ENCODE measurements at places on chromosomes 3 and 15. TPM values are rescaled to one million over a fixed set of nuclear protein-coding genes. Genes with fewer than 3 reads are reported as not detected.

GRCh38 chr15:57820119-57820518, 113.6 kb downstream of the POLR2M start:
- DNase-seq: no peak

- no peak for DNase-seq
These were observed 1.9 kb downstream of the ATP1B3 start for GRCh38 chr3:141878326-141878725.

DNA sequence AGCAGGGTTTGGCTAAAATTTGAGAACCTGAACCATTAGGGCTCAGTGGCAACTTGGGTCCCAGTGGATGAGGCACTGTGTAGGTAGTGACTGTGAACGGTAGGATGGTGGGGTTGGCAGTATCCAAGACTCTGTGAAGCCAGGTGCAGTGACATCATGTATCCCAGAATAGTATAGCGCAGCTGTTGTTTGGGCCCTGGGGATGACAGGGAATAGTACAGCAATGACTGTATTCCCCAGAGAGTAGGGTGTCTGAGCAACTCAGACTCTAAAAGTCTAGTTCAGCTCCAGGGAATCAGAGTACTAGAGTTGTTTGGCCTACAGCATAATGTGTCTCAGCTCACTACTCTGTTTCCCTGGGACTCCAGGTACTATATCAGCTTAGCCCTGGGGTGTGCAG, 20.7 kb upstream of the PPP2R3A start:
- no peak for DNase-seq

GRCh38 chr3:23776352-23776891, 29.3 kb upstream of the UBE2E1 start:
- no peak for DNase-seq

DNA sequence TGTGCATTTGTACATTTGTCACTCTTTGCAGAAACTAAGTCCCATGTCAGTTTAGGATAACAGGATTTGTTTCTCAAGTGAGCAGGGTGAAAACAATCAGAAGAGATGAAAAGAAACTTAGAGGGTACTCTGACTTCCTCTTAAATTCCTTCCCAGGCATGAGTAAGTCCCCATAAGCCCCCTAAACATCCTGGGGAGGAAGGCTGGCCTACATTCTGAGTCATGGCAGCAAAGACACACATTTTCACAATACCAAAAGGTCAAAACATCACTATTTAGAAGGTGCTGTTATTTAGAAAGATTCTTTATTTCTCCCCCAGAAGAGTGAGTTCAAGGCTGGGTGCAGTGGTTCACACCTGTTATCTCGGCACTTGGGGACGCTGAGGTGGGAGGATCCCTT, 7.6 kb upstream of the FOXP1 start:
- DNase-seq: no peak

- no peak for DNase-seq
These were observed 78.8 kb downstream of the MCF2L2 start for GRCh38 chr3:183349421-183350157.

GRCh38 chr3:160105907-160106584, 117.4 kb downstream of the IL12A start:
- no peak for DNase-seq

GRCh38 chr15:82871832-82872484, 62.5 kb downstream of the WHAMM start:
- no peak for DNase-seq

DNA sequence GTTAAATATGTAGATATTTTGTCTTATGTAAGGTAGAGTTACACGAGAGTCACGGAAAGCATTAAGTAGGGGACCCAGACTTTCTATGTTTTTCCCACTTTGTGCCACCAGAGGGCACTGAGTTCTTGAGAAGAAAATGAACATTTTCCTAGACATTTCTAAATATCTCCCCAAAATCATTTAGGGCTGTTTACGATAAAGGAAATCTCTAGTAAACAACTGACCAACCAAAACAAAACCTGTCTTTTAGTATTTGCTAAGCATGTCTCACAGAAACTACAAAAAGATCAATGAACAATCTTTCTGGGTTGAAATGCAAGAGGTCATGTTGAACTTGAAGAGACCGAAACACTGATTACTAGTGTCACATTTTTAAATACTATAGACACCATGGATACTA, 16.1 kb downstream of the POU1F1 start:
- DNase-seq: no peak

GRCh38 chr3:195134431-195134830, 136.5 kb downstream of the XXYLT1 start:
- no peak for DNase-seq

- no peak for DNase-seq
These were observed 8.2 kb upstream of the RYK start for GRCh38 chr3:134258761-134259347.

GRCh38 chr3:175295248-175296130, 436.4 kb downstream of the NAALADL2 start:
- no peak for DNase-seq

DNA sequence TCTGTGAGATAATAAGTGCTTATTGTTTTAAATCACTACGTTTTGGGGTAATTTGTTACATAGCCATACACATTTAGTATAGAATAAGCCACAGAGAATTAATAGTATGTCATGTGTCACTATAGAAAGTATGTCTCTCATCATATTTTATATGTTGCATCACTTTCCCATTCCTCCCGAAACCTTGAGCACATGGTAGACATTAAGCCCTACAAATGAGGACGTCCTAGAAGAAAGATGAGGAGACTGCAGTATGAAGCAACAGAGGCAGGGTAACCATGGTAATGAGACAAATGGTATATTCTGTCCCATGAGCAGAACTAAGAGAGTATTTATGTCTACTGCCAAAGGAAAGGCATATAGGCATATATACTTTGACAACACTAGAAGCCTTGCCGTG, 720.2 kb downstream of the ROBO1 start:
- no peak for DNase-seq

DNA sequence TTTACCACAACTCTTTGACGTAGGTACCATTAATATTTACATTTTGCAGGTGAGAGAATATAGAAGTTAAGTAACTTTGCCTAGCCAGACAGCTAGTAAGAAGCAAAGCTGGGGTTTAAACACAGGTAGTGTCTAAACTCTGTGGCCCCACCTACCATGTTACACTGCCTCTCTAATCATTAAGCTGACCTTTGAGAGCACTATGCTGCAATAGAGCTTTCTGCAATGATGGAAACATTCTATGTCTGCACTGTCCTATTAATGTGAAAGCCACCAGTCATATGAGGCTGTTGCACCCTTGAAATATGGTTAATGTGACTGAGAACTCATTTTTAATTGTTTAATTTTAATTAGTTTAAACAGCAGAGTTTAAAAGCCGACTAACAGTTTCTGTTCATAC, 6.3 kb upstream of the RARB start:
- no peak for DNase-seq

- no peak for DNase-seq
These were observed 48.7 kb downstream of the MYO5C start for GRCh38 chr15:52246686-52247431.

DNA sequence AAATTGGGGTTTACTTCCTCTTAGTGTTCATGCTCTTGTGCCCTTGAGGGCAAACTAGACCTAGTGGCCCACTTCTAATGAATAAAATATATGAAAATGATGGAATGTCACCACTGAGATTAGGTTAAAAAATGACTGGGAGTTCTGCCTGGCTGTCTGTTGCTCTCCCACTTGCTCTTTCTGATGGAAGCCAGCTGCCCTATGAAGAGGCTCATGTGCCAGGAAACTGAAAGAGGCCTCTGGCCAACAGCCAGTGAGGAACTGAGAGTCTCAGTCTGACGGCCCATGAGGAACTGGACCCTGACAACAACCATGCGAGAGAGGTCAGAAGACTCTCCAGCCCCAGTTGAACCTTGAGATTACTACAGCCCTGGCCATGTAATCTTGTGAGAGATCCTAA, 107.1 kb upstream of the FHIT start:
- peak; percentile 24 for DNase-seq

- no peak for DNase-seq
These were observed 1.1 kb upstream of the MPI start for GRCh38 chr15:74888716-74889115.

DNA sequence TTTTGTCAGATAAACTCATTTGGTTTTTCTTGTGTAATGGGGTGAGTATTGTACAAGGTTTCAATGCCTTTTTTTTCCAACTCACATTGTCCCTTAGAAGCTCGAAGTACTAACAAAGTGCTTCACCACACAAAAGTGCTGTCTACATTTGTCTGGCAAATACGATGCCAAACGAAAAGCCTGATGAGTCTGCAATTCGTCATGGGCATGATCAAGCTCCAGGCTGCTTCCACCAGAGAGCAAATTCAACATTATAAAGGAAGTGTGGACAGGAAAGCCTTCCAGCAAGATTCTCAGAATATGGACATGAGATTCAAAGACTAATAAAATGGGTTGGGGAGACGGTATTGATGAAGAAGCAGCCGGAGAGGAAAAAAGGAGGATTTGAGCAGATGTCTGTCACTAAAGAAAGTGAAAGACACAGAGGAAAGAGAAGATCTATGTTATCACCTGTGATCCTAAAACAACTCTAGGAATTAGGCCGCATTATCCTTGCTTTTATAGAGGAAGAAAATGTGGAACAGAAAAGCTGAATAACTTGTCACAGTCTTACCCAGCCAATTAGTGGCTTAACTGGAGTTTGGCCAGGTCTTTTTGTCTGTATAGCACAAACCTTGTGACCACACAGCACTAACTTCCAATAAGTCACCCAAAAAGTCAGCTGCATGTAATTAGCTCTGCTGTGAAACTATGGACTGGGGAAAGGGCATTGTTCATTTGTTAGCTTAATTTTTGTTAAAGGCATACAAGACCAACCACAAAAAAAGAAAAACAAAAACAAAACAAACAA, 494.8 kb downstream of the FHIT start:
- DNase-seq: no peak

- no peak for DNase-seq
These were observed 216.2 kb downstream of the ADAMTS17 start for GRCh38 chr15:100125401-100126191.

- DNase-seq: no peak
These were observed 38.0 kb downstream of the CBLB start for GRCh38 chr3:105830836-105831235.

DNA sequence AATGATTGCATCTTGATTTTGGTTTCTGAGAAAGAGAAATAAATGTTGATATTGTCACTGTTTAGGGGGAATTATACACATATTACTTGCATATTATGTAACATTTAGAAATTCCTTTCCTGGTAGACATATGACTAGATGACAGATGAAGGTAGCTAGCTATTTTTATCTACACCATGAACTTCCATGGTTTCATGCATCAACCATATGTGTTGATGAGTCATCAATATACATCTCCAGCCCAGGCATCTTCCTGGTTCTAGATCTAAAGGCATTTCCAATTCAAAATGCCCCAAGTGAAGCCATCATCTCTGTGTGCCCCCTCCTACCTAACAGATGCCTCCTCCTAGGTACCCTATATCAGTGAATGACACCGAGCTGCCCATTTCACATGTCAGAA, 9.5 kb upstream of the ADAMTSL3 start:
- DNase-seq: no peak

DNA sequence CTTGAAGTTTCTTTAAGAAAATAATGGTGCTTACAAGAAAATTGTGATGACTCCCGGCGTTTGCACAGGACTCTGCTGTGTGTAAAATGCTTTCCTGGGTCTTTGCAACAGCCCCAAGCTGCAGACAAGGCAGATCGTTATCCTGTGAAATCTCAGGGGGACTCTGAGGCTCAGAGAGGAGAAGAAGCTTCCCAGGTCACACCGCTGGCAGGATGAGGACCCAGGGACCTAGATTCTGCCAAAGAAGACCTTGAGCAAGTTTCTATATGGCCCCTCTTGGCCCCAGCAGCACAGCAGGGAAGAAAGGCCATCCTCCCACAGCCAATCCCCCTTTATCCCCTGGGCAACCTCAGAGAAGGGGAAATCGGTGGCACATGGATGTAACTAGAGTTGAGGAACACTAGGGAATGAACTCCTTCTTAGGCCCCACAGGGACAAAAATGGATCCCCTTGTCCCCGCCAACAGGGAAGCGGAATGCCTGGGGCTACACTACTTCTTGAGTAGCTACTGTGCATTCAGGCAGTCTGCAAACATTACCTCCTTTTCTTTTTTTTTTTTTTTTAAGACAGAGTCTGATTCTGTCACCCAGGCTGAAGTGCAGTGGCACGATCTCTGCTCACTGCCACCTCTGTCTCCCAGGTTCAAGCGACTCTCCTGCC, 72.8 kb downstream of the CPN2 start:
- DNase-seq: peak; percentile 17

GRCh38 chr3:172836390-172836997, 86.0 kb downstream of the ECT2 start:
- DNase-seq: no peak

DNA sequence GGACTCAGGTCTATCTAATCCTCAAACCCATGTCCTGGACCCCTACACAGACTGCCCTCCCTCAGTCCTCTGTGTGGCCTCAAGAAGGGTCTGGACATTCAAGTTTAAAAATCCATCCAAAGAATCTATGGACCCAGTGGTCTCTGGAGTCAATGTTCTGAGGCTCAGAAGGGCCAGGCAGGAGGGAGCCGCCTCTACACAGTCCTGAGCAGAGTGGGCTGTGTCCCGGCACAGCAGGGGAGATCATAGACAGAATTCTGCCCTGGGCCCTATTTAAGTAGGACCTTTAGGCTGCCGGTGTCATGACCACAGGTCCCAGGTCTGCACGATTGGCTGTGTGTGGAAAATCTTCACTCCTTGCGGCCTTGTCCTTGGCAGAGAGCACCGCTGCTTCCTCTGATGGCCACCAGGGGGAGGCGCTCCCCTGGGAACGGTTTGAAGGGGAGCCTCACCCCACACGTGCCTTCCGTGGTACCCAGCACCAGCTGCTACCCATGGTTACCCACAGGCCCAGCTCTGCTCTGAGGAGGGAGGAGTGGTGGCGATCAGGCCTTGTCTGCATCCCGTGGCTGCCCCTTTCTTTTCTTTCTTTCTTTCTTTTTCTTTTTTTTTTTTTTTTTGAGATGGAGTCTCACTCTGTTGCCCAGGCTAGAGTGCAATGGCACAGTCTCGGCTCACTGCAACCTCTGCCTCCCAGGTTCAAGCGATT, 37.9 kb downstream of the CHRD start:
- peak; percentile 31 for DNase-seq

- no peak for DNase-seq
These were observed 21.4 kb upstream of the FSIP1 start for GRCh38 chr15:39804026-39804425.

- no peak for DNase-seq
These were observed 61.2 kb downstream of the RFTN1 start for GRCh38 chr3:16452261-16452660.

The PRSS50 gene
- not detected for total RNA-seq

The ZNF860 gene
- total RNA-seq: 0.37 TPM

The MINAR1 gene
- 0.24 TPM for total RNA-seq

The TJP1 gene
- 93.1 TPM for total RNA-seq

The GPR160 gene
- total RNA-seq: 1.4 TPM

The GOLGA8S gene
- 0.25 TPM for total RNA-seq

The H1-8 gene
- total RNA-seq: not detected

The SMAD6 gene
- total RNA-seq: 15.7 TPM

The NCBP2 gene
- total RNA-seq: 63.3 TPM

The CILP gene
- 35.1 TPM for total RNA-seq

The APBA2 gene
- total RNA-seq: 2.2 TPM

The ZNF660 gene
- 1.6 TPM for total RNA-seq

The KIF15 gene
- total RNA-seq: 0.44 TPM

The FETUB gene
- not detected for total RNA-seq

The RTP3 gene
- total RNA-seq: not detected

The ADAMTS9 gene
- total RNA-seq: 258 TPM

The MKRN2OS gene
- not detected for total RNA-seq

The ALDH1A2 gene
- total RNA-seq: 16.6 TPM

The CMTM6 gene
- total RNA-seq: 51.2 TPM

The GTF2E1 gene
- total RNA-seq: 16.9 TPM

Data from omental fat pad (tissue), 4 donors.